CD4-positive, CD25-positive, alpha-beta regulatory T cell (primary cell): ENCODE measurements at places on chromosomes 4 and X. TPM values are rescaled to one million over a fixed set of nuclear protein-coding genes. Genes with fewer than 3 reads are reported as not detected.

DNA sequence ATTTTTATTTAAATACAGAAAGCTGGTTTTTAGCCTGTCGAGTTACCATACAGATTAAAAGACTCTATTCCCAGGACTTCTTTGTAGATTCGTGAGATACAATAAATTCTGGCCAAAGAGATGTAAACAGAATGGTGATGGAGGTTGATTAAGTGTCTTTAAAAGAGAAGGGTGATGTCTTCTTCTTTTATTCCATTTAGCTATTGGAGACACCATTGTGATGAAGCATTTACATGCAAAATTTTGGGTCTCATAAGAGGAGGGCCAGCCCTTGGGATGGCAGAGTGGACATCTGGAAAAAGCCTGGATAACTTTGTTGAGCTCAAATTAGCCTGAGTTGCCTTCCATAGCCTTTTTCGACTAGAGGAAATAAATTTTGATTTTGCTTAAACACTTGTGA is 21.6 kb upstream of the PCDH10 start:
- no peak overlapping the region for H3K4me3 ChIP-seq
- DNase-seq = no peak
- no peaks in the 10 kb centered on the region for H3K36me3 ChIP-seq

DNA sequence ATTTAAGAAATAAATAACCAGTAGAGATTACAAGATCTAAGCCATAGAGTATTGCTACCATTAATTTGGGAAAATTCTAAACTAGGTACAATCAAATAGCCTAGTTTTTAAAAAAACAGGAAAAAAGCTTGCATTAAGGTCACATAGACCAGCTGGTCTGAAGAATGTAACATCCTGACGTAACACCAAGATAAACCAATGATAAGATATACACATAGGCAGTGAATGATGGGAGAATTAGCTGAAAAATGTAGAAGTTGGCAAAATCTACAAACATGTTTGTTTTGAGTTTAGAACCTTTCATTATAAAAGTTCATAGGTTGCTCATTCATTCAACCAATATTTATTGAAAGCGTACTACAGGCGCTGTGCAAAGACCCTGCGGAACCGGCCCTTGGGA is 120.0 kb downstream of the SH3RF1 start:
- H3K27ac ChIP-seq = no peak overlapping the region
- H3K4me3 ChIP-seq = no peak overlapping the region
- no peaks in the 10 kb centered on the region for H3K27me3 ChIP-seq
- no peak for DNase-seq
- H3K4me1 ChIP-seq = no peaks in the 10 kb centered on the region
- no peaks in the 10 kb centered on the region for H3K36me3 ChIP-seq

GRCh38 chr4:1187182-1187581 is 14.8 kb upstream of the SPON2 start:
- H3K27me3 ChIP-seq = no peaks in the 10 kb centered on the region
- H3K4me1 ChIP-seq = peaks cover 15% of the 10 kb centered on the region
- no peaks in the 10 kb centered on the region for H3K36me3 ChIP-seq
- peak overlapping the region; percentile 70 for H3K27ac ChIP-seq

GRCh38 chr4:78922207-78922606 is 17.0 kb downstream of the PAQR3 start:
- H3K4me3 ChIP-seq = no peak overlapping the region
- no peak overlapping the region for H3K27ac ChIP-seq
- no peaks in the 10 kb centered on the region for H3K27me3 ChIP-seq
- DNase-seq = no peak
- peaks cover 32% of the 10 kb centered on the region for H3K36me3 ChIP-seq

DNA sequence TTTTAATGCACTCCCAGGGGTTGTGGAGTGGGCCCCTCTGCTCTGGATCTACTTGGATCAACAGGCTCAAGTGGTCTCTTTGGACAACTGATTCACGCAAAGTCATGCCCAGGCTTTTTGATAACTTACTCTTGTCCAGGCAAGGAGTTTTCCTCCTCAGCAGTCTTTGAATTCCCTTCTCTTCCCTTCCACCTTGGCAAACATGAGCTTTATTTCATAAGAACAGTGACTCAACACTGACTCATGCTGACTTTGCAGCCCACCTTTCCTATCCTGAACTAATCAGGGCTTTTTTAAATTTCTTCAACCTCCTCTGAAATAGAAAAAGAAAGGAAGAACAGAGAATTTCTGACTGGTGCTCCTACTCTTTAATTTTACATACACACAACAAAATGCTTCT is 132.1 kb upstream of the LDB2 start:
- H3K27me3 ChIP-seq = no peaks in the 10 kb centered on the region
- no peaks in the 10 kb centered on the region for H3K4me1 ChIP-seq
- H3K36me3 ChIP-seq = no peaks in the 10 kb centered on the region
- H3K27ac ChIP-seq = no peak overlapping the region
- no peak for DNase-seq

Gene PPP1R2C
- 32.2 TPM for total RNA-seq

Gene IL15
- 2.3 TPM for total RNA-seq

- H3K27me3 ChIP-seq = no peaks in the 10 kb centered on the region
- H3K4me1 ChIP-seq = no peaks in the 10 kb centered on the region
- no peaks in the 10 kb centered on the region for H3K36me3 ChIP-seq
- no peak for DNase-seq
These were observed 72.2 kb downstream of the RASGEF1B start for GRCh38 chr4:81399306-81400086.

GRCh38 chrX:26649534-26649933 is 433.6 kb downstream of the MAGEB5 start:
- DNase-seq = no peak
- no peak overlapping the region for H3K4me3 ChIP-seq
- no peaks in the 10 kb centered on the region for H3K36me3 ChIP-seq
- no peaks in the 10 kb centered on the region for H3K4me1 ChIP-seq
- H3K27ac ChIP-seq = no peak overlapping the region
- H3K27me3 ChIP-seq = no peaks in the 10 kb centered on the region

- no peaks in the 10 kb centered on the region for H3K4me1 ChIP-seq
- no peak overlapping the region for H3K4me3 ChIP-seq
- peaks cover 4% of the 10 kb centered on the region for H3K27me3 ChIP-seq
- DNase-seq = no peak
- H3K36me3 ChIP-seq = no peaks in the 10 kb centered on the region
These were observed 27.0 kb upstream of the NAF1 start for GRCh38 chr4:163193717-163194116.

Gene DRP2
- total RNA-seq = 0.47 TPM
